Naive B cell (primary cell): ENCODE measurements at places on chromosomes 7 and 10. TPM values are rescaled to one million over a fixed set of nuclear protein-coding genes. Genes with fewer than 3 reads are reported as not detected.

GRCh38 chr10:43047288-43047970 is 29.4 kb upstream of the RET start:
- peaks cover 8% of the 10 kb centered on the region for H3K4me1 ChIP-seq
- no peak for DNase-seq
- H3K27me3 ChIP-seq, result no peaks in the 10 kb centered on the region
- no peaks in the 10 kb centered on the region for H3K36me3 ChIP-seq

DNA sequence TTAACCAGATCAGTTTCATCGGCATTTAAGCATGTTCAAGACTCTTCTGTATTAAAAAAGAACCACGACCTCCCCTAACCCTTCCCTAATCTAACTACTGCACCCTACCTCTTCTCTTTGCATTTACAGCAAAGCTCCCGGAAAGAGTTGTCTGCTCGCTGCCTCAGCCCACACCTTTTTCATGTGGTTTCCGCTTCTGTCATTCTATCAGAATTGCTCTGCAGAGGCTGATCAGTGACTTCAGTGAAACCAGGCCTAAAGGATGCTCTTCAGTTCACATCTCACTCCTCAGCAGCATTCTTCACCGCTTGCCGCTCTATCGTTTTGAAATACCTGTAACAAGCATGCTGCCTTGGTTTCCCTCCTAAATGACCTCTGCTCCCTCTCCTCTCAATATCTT is 160.9 kb downstream of the SDK1 start:
- no peak for DNase-seq
- H3K27me3 ChIP-seq, result peaks cover 35% of the 10 kb centered on the region
- no peaks in the 10 kb centered on the region for H3K4me1 ChIP-seq
- no peaks in the 10 kb centered on the region for H3K36me3 ChIP-seq
- H3K27ac ChIP-seq, result no peak overlapping the region

DNA sequence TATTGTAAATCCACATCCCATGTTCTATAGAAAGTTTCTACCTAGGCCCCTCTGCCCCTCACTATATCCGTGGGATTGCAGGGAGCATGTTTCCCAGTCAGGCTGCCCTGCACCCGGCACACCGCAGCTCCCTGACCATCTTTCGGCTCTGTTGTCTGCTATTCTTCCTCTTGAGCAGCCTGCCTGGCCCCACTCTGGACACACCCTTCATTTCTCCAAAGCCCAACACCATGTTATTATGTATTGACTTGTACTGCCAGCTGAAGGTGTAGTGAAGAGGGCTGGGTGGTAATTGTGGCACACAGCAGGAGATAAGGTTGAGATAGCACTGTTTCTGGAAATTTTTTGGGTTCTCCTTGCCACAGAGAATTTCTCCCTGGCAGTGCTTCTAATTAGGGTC is 9.8 kb downstream of the LRMDA start:
- H3K4me3 ChIP-seq, result no peak overlapping the region
- H3K27me3 ChIP-seq, result peaks cover 34% of the 10 kb centered on the region
- H3K27ac ChIP-seq, result no peak overlapping the region
- DNase-seq, result no peak
- no peaks in the 10 kb centered on the region for H3K4me1 ChIP-seq
- H3K36me3 ChIP-seq, result no peaks in the 10 kb centered on the region

- H3K4me3 ChIP-seq, result no peak overlapping the region
- H3K27ac ChIP-seq, result peak overlapping the region; percentile 28
- DNase-seq, result no peak
- no peaks in the 10 kb centered on the region for H3K27me3 ChIP-seq
- no peaks in the 10 kb centered on the region for H3K4me1 ChIP-seq
Measured at GRCh38 chr10:27540672-27541071, 36.6 kb downstream of the RAB18 start.

DNA sequence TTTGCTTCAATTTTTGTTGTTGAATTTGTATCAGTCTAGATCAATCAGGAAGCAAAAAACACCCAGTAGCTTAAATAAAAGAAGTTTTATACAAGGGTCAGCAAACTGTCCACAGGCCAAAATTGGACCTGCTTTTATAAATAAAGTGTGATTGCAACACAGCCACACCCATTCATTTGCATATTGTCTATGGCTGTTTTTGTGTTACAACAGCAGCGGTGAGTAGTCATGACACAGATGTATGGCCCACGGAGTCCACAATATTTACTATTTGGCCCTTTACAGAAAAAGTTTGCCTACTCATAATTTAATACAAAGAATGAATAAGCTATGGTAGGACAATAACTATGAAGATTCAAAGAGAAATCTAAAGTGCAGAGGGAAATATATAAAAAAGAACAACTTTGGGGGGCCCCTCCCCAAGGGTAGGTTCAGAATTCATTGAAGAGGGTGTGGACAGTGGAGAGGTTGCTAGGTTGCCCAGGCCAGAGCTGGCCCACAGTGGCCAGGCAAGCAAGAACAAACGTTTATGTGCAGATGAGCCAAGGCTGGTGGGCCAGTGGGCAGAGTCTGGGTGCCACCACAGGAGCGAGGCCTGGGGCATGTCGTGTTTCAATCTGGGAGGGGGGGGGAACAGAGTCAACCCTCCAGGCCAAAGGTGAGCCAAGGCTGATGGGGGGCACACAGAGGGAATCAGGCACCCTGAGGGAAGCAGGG is 47.0 kb upstream of the AMPH start:
- no peak overlapping the region for H3K27ac ChIP-seq
- DNase-seq, result no peak
- H3K27me3 ChIP-seq, result no peaks in the 10 kb centered on the region
- no peaks in the 10 kb centered on the region for H3K4me1 ChIP-seq
- H3K4me3 ChIP-seq, result no peak overlapping the region

DNA sequence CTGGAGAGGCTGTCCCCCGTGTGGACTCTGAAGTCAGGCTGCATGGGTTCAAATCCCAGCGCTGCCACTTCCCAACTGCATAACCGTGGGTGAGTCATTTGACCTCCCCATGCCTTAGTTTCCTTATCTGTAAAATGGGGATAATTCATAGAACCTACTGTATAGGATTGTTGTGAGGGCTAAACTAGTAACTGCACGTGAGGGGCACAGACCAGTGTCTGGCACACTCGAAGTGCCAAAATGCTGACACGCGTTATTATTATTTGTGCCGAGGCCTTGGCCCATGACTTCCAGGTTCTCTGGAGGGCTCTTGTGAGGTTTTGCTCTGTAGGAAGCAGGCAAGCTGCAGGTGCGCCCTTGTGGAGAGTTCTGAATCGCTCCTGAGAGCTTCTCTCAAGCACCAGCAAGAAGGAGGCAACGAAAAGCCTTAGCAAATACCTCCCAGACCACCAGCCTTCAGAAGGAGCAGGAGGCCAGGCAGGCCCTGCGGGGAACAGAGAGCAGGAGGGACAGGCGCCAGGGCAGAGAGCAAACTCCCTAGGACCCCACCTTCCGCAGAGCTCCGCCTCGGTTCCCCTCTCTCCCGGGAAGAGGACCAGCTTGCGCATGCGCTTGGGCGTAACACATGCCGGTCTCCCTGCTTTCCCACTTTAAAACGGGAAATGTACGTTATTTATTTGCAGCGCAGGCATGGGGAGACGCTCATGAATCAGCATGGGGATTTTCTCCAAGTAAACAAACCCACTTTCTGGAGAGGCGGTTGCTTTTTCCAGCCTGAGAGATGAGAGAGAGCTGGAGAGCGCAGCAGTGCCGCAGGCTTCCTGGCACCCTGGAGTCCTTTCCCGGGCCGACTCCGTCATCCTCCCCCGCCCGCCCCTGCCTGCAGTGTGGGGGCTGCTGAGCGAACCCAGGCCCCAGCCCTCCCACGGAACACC is 39.6 kb downstream of the SORCS3 start:
- DNase-seq, result no peak
- H3K27ac ChIP-seq, result no peak overlapping the region
- peaks cover 11% of the 10 kb centered on the region for H3K27me3 ChIP-seq
- no peak overlapping the region for H3K4me3 ChIP-seq
- no peaks in the 10 kb centered on the region for H3K4me1 ChIP-seq

DNA sequence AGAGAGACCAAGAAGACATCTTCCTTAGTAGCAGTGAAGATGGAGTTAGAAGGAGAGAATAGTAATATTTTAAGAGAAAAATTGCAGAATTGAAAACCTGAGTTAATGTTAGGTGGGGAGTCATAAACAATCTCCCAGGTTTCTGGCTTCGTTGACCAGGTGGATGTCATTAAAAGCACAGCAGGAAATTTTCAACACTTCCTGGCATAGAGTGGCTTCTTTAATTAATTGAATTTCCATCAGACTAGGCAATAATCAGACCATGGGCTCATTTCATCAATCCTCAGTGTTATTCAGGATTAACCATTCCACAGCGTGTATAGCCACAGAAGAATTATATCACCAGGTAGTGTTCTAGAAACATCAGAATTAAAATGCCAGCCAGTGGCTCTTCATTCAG is 268.2 kb downstream of the CCDC3 start:
- peaks cover 5% of the 10 kb centered on the region for H3K36me3 ChIP-seq
- H3K27ac ChIP-seq, result no peak overlapping the region
- H3K27me3 ChIP-seq, result no peaks in the 10 kb centered on the region
- no peak overlapping the region for H3K4me3 ChIP-seq

- no peak overlapping the region for H3K27ac ChIP-seq
- peaks cover 6% of the 10 kb centered on the region for H3K36me3 ChIP-seq
- no peaks in the 10 kb centered on the region for H3K27me3 ChIP-seq
- H3K4me3 ChIP-seq, result no peak overlapping the region
- no peaks in the 10 kb centered on the region for H3K4me1 ChIP-seq
- no peak for DNase-seq
Measured at GRCh38 chr7:25597946-25598345, 369.7 kb upstream of the NPVF start.

DNA sequence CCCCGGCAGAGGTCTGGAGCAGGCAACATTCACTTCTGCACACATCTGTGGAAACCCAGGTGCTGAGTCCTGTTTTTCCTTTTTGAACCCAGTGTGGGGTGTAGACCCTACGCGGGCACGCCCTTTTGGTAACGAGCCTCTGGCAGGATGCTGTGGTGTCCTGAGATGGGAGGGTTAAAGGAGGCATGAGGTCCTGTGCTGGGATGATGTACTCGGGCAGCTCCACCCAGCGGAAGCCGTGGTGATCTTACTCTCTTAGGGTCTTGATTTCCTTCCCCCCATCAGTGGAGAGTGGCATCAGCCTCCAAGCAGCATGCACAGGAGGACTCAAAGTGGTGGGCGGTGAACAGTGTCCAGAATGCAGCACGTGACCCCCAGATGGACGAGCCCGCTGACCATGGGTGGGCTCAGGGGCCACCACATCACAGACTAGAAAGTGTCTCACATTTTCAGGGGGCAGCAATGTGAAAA is 148.6 kb downstream of the DNAJB6 start:
- H3K27ac ChIP-seq, result no peak overlapping the region
- H3K4me1 ChIP-seq, result peaks cover under 1% of the 10 kb centered on the region
- peaks cover 16% of the 10 kb centered on the region for H3K27me3 ChIP-seq
- no peak overlapping the region for H3K4me3 ChIP-seq
- H3K36me3 ChIP-seq, result no peaks in the 10 kb centered on the region

The CYP3A5 gene
- not detected for polyA plus RNA-seq

The LRRC61 gene
- polyA plus RNA-seq, result 25.0 TPM

The ASB10 gene
- polyA plus RNA-seq, result not detected
